ELR (cell line): ENCODE measurements at places on chromosomes 3 and 15.

- no peak for DNase-seq
Observed at GRCh38 chr3:99965681-99966408, 148.2 kb downstream of the CMSS1 start.

GRCh38 chr3:74564560-74564959, 49.9 kb downstream of the CNTN3 start:
- no peak for DNase-seq

- no peak for DNase-seq
Observed at GRCh38 chr15:92706201-92706600, 50.6 kb upstream of the FAM174B start.

DNA sequence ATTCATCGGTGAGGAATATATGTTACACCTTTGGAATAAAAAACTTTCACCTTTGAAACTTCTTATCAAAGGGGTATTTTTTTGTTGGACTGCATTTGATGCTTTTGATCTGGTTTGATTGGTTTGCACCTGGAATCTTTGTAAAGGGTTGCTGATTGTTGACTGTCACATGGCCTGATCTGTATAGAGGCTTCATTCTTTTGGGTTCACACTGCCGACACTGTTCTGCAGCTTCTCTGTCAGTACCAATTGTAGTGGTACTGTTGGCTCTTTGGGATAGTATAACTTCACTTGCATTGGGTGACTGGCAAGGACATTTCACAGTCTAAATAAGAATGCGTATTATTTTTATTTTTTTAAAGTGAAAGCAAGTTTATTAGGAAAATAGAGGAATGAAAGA, 155.7 kb downstream of the DOCK3 start:
- DNase-seq: no peak

GRCh38 chr3:24773798-24774197, 279.1 kb upstream of the THRB start:
- peak; percentile 44 for DNase-seq

DNA sequence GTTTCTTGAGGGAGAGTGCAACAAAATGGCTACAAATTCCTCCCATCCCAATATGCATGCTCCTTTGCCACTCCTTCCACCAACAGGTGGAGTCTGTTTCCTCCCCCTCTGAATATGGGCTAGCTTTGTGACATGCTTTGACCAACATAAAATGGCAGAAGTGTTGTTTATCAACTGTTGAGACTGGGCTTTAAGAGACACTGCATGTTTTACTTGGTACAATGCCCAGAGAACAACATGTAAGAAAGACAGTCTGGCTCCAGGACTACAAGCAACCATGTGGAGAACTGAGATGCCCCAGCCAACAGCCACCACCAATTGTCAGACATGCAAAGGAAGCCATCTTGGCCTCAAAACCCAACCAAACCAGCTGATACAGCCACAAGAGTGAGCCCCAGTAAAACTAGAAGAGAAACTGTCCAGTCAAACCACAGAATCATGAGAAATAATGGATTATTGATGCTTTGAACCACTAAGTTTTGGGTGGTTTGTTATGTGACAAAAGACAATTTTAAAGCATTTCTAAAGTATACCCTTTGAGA, 40.5 kb downstream of the NUDT16 start:
- no peak for DNase-seq

GRCh38 chr3:29892976-29893554, 612.2 kb downstream of the RBMS3 start:
- no peak for DNase-seq

DNA sequence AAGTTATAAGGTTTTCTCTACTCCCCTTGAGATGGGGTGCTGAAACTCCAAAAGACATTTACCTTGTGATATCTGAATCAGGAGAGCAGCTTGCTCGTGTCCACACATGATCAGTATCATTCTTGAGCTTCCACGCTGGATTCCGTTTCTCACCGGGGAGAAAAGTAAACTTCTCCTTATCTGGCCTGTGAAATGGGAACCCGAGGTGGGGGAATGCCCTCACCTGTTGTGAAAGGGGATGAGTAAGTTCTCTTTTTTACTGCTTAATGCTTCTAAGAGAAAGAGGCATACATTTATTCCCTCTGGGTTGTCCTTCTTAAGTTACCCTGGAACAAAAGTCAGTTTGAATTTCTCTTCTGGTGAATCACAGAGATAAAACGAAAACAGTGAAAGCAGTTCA, 440.5 kb upstream of the ADAMTS9 start:
- no peak for DNase-seq

DNA sequence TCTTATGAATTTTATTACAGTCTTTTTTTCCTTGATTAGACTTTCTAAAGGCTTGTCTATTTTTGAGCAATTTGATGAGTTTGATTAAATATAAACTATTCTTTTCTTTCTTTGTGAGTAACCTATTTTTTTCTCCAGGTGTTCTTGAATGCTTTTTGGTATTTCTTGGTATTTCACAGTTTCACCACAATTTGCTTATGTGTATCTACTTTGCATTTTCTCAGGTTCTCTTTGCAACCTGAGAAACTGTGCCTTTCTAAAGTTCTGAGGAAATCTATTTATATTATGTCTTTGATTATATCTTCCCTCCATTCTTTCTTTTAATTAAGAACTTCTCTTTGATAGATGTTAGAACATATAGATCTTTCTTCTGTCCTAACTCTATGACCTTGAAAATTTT, 117.1 kb upstream of the MLF1 start:
- DNase-seq: no peak

GRCh38 chr3:162992741-162993140, 1496.1 kb downstream of the OTOL1 start:
- no peak for DNase-seq

DNA sequence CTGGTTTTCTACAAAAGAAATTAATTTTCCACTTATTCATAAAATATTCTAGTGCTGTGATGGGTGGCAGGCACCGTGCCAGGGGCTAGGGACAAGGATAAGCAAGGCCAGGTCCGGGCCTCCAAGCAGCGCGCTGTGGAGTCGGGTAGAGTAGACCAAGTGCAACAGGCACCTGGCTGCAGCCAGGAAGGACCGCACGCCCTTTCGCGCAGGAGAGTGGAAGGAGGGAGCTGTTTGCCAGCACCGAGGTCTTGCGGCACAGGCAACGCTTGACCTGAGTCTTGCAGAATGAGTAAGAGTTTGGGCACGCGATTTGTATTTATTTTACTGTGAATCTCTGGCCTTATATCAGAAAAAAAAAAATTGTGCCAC, at the start of gene CASR:
CASR (plus strand) TSS at position 148 of the 372 bp plus-strand sequence. CDS start 70,522 bp downstream, outside the sequence.
- DNase-seq: no peak

GRCh38 chr15:67127965-67128364, 62.6 kb downstream of the SMAD3 start:
- DNase-seq: peak; percentile 98

DNA sequence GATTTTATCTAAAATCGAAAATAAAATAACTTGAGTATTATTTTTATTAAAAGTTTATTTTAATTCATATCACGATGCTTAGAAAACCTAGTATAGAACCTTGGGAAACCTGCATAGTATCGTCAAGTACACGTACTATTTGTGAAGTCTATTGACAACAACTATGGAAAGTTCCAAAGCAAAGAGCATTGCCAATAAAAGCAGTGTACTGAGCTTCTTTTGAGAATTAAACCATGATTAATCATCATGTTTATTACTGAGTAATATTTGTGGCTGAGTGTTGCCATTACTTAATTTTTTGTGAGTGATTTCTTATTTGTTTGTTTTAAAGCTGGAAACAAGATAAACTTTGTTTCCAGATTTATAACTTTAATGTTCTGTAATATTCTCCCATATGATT, 674.1 kb downstream of the CADM2 start:
- DNase-seq: no peak

- DNase-seq: peak; percentile 82
Observed at GRCh38 chr3:16600780-16601536, 4.3 kb downstream of the DAZL start.

DNA sequence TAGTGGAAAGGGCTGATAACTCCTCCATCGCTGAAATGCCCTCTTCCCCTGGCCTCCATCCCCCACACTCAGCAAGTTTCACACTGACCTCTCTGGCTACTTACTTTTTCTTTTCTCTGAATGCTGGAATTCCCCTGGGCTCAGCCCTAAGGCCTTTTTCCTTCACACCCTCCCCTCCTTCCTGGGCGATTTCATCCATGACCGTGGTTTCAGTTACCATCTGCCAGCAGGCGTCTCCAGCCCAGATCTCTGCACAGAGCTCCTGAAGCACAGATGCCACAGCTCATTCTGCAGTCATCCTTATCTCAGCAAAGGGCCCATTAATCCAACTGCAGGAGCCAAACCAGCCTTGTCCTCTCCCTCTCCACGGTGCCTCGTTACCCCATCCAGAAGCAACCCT, 114.0 kb downstream of the RFTN1 start:
- peak; percentile 90 for DNase-seq

- peak; percentile 95 for DNase-seq
Observed at GRCh38 chr15:99476413-99477222, 89.2 kb upstream of the MEF2A start.

DNA sequence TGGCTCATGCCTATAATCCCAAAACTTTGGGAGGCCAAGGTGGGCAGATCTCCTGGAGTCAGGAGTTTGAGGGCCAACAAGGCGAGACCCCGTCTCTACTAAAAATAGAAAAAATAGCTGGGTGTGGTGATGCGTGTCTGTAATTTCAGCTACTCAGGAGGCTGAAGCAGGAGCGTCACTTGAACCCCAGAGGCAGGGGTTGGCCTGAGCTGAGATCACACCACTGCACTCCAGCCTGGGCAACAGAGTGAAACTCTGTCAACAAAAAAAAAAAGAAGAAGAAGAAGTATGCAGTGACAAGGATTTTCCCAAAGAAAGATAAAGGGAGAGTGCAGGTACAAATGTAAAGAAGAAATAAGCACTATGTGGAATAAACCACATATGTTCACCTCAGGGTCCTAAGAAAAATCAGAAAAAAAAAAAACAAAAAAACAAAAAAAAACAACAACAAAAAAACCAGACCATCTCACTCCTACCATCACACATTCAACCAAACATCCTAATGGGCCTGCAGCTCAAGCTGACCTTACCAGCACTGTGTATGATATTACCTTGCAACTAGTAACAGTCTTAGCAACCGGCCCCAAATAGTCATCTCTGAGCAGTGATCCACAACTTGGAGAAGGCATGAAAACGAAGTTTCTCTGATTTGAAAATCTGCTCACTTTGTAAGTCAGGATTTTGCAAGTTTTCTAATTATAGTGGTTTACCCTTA, 296.7 kb upstream of the PROK2 start:
- DNase-seq: no peak

DNA sequence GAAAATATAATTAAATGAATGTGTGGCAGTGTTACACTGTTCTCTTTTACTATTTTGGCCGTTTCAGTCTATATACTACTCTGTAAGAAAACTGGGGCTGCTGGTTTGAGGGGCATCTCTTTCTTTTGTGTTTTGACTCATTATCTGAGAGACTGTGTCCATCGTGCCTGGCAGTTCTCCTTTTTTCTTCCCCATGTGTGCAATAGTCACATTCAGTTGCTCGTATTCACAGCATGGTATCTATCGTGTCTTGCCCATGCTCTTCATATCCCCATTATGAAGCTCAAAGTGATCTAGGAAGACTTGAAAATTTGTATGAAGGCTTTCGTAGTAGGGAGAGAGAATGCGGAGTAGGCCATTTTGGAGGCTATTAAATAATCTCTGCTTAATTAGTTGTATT, 29.8 kb upstream of the FAH start:
- DNase-seq: no peak

GRCh38 chr15:42158941-42159340, 2.5 kb upstream of the PLA2G4F start:
- no peak for DNase-seq

DNA sequence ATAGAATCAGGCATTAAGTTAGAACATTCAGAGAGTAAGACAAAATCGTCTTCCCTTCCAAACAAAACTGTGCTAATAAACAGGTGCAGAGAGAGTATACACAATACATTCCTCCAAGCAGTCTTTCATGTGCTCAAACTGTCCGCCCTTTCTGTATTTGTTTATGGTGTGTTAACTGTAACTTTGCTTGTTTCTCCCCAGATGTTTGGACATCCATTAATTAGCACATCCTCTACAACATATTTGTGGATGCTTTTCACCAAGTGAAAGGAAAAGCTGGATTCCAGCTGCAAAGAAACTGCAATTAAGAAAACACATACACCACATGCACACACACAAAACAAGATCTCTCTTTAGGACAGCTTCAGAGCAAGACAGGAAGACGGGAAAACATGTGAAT, 912.6 kb downstream of the NTRK3 start:
- no peak for DNase-seq

DNA sequence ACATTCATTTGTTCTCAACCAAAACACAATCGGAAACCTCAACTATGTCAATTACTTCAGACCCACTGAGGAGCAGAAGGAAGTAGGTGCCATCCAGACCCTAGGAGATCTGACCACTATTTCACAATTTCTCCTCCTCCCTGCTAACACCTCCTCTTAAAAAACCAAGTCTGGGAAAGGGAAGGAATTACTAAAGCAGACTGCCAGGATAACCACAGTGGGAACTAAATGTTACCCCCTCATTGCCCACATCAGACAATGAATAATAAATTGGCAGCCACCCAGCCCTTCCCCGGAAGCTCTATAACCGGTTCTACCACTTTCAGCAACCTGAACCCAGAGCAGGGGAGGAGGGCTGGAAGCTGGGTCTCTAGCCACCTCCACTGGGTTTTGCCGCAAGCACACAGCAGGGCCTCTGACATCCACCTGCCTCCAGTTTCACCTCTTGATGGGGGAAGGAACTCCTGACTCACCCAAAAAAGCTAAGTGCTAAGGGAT, 17.6 kb downstream of the C15orf62 start:
- DNase-seq: peak; percentile 75

GRCh38 chr3:181764544-181764943, 52.8 kb downstream of the SOX2 start:
- DNase-seq: no peak

DNA sequence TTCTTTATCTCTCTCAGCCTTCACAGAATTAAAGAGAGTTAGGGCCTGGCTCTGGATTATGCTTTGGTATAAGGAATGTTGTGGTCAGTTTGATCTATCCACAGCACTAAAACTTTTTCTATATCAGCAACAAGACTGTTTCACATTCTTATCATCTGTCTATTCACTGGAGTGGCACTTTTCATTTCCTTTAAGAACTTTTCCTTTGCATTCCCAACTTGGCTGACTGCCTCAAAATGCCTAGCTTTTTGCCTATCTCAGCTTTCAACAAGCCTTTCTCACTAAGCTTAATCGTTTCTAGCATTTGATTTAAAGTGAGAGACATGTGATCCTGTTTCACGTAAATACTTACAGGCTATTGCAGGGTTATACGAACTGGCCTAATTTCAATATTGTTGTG, 471.8 kb downstream of the GBE1 start:
- DNase-seq: no peak

- DNase-seq: no peak
Observed at GRCh38 chr15:57373251-57373881, 2.9 kb upstream of the CGNL1 start.

GRCh38 chr3:110815008-110815583, 256.5 kb upstream of the NECTIN3 start:
- peak; percentile 96 for DNase-seq
